Activated CD4-positive, alpha-beta T cell treated with anti-CD3 and anti-CD28 coated beads for 48 hours (primary cell): ENCODE measurements at places on chromosomes 7 and 10.

- DNase-seq = no peak
These were observed 2.0 kb downstream of the SOSTDC1 start for GRCh38 chr7:16463520-16463919.

DNA sequence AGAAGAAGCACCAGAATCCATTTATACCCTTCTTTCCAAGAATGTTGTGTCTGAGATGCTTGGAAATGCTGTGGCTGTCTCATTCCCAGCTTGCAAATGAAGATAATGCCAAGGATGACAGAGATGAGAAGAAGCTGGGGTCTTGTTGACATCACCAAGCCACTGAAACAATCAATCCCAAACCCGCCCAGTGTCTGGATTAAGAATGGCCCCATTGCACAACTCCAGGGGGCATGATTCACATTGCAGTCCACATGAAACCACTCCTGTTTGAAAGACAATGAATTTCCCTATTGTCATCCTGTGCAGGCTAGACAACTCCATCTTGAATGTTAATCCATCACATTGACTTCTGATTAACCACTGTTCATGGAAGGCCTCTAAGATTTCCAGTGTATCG lies 28.6 kb downstream of the SORBS1 start:
- no peak for DNase-seq

GRCh38 chr10:91796331-91797047 lies 1.7 kb upstream of the TNKS2 start:
- peak; percentile 71 for DNase-seq

GRCh38 chr10:119531067-119531466 lies 11.5 kb downstream of the RGS10 start:
- DNase-seq = no peak

DNA sequence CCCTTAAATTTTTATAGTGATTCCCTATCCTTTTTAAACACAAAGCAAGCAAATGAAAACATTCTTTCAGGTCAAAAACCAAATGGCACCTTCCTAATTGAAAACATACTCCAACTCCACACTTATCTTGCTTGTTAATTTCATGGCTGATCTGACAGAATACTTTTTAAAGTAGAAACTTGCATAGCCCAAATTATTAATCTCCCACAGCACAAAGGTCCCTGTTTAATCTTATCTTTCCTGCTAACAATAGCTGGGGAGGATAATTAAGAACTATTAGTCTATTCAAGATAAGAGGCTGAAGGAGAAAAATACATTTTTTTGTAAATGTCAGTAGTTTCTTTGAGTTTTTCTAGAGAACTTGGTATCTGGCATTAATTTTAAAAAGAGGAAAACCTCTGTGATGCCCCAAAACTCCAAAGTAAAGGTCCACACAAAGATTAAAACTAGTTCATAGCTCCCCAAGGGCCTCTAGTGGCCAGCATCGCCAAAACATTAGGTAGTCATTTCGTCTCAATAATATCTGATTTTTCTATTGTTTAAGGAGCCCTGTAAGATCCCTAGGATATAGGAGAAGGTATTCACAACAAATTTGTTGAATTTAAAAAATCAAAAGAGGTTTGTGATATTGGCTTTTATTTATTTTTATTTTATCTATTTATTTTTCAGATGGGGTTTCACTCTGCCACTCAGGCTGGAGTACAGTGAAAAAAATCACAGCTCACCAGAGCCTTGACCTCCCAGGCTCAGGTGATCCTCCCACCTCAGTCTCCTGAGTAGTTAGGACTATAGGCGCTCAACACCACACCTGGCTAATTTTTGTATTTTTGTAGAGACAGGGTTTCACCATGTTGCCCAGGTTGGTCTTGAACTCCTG lies 14.7 kb downstream of the CDNF start:
- peak; percentile 49 for DNase-seq

GRCh38 chr7:73866446-73866767 lies 5.4 kb downstream of the TMEM270 start:
- no peak for DNase-seq

DNA sequence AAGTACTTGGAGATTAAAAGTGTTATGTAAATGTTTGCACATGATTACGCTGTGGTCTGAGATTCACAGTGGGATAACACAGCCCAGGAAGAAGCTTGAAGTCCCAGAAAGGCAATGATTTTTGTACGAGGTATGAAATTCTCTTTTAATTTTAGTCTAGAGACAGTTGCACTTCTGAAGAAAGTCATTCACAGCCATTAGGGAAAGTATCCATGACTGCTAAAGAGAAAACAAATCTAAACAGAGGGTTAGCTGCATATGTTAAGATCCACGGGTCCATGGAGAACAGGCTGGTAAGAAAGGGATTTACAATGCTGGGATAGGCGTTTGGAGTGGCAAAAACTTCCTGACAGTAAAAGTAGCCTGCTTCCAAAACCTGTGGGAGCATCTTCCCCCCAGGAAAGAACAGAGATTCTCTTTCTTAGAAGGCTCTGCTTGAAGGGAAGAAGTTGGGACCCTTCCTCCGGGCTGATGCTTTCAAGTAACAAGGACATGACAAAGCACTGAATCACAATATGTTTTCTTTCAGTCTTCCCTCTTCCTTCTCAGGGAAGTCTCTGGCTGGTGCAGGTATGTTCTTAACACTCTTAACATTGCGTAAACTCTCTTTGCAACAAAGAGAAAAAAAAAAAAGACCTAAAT lies 220.8 kb upstream of the CELF2 start:
- no peak for DNase-seq
